RCC 7860 (cell line): ENCODE measurements at places on chromosomes 4 and X.
A peak's percentile ranks its signal among the peaks of the same experiment; 100 is the strongest.

- DNase-seq, result no peak
These were observed 2595.3 kb downstream of the ARAP2 start for GRCh38 chr4:33649015-33649414.

- DNase-seq, result no peak
These were observed 52.3 kb upstream of the PDK3 start for GRCh38 chrX:24412637-24413363.

- DNase-seq, result no peak
These were observed 339.0 kb upstream of the SPANXN4 start for GRCh38 chrX:142686653-142687283.

DNA sequence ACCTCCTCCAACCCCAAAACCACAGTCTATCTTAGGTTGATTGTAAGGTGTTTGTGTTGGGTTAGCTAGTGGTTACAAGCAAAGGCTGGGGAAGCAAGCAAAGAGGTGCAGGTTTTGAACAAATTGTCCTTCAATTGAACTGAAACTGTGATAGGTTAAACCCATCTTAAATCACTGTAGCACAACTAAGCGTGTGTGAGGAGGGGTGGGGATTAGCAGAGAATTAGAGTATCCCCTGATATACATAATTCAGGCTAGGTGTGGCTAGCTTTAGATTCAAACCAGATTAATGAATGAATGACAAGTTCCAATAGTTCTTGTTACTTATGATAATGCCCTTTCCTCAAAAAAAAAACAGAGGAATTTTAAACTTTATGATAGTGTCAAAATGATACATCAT is 191.0 kb upstream of the POF1B start:
- no peak for DNase-seq

DNA sequence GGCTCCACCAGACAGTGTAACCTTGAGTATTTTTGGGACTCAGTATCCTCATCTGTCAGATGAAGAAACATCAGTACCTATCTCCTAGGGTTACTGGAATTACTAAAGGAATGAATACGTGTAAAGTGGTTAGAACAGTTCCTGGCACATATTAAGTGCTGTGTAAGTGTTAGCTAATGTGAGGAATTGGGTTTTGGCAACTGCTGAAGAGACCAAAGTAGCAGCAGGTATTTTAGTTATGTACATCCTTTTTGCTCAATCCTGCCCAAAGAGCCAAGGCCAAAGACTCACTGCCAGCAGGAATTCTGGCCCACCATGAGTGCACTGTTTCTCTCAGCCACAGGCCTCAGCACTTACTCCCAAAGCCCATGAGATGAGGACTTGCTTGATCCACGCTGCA is 16.7 kb upstream of the MCF2 start:
- no peak for DNase-seq

- peak; percentile 19 for DNase-seq
These were observed 55.0 kb upstream of the PRDM5 start for GRCh38 chr4:120977435-120977997.

DNA sequence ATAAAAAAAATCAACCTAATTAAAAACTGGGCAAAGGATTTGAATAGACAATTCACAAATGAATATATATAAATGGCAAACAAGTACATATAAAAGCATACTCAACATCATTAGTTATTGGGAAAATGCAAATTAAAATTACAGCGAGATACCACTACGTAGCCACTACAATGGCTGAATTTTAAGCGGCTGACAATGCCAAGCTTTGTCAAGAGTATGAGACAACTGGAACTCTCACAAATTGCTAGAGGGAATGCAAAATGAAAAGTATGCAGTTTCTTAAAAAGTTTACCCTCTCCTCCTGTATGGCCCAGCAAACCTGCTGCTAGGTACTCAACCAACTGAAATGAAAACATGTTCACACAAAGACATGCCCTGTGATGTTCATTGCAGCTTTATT is 34.8 kb downstream of the ZFP42 start:
- DNase-seq, result no peak
